ENCODE measurements at places on chromosomes 11 and 22.

DNA sequence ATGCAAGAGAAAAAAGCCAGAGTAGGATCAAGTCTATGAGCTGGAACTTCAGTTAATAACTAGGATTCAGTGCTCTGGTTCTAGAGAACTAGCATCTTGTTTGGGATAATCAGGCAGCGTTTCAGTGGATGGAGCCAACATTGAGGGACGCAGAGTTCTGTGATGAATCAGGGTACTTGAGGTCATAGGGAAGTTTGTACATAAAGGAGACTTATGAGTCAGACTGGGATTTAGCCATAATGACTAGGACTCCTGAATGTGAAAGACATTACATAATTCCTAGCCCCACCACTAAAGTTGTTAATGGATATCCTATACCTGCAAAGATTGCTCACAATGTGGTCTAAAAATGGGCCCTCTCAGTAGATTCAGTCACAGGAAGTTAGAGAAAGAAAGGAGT, 6.8 kb downstream of the SLN start:
- H3K27me3 ChIP-seq, result peaks cover 21% of the 10 kb centered on the region
- DNase-seq, result no peak
- H3K4me1 ChIP-seq, result no peaks in the 10 kb centered on the region
- no peak overlapping the region for H3K27ac ChIP-seq
- H3K4me3 ChIP-seq, result no peak overlapping the region
- H3K36me3 ChIP-seq, result no peaks in the 10 kb centered on the region

DNA sequence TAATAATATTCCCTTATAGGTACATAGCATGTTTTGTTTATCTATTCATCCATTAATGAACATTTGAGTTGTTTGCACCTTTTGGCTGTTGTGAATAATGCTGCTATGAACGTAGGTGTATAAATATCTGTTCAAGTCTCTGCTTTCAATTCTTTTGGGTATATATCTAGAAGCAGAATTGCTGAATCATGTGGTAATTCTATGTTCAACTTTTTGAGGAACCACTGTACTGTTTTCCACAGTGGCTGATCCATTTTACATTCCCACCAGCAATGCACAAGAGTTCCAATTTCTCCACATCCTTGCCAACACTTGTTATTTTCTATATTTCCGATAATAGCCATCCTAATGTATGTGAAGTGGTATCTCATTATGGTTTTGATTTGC, 51.2 kb upstream of the CWF19L2 start:
- no peaks in the 10 kb centered on the region for H3K27me3 ChIP-seq
- peaks cover 39% of the 10 kb centered on the region for H3K36me3 ChIP-seq
- no peak for DNase-seq
- no peak overlapping the region for H3K4me3 ChIP-seq

GRCh38 chr11:111871693-111872161, 346 bp upstream of the ALG9 start:
- H3K4me3 ChIP-seq, result peak overlapping the region; percentile 89
- H3K4me1 ChIP-seq, result peaks cover 21% of the 10 kb centered on the region
- H3K27ac ChIP-seq, result peak overlapping the region; percentile 68
- DNase-seq, result no peak
- H3K36me3 ChIP-seq, result peaks cover 19% of the 10 kb centered on the region
- H3K27me3 ChIP-seq, result no peaks in the 10 kb centered on the region

GRCh38 chr11:13672576-13673210, 4.2 kb downstream of the FAR1 start:
- H3K36me3 ChIP-seq, result peaks cover 16% of the 10 kb centered on the region
- no peaks in the 10 kb centered on the region for H3K27me3 ChIP-seq
- H3K4me1 ChIP-seq, result peaks cover 47% of the 10 kb centered on the region
- no peak overlapping the region for H3K4me3 ChIP-seq
- no peak for DNase-seq

DNA sequence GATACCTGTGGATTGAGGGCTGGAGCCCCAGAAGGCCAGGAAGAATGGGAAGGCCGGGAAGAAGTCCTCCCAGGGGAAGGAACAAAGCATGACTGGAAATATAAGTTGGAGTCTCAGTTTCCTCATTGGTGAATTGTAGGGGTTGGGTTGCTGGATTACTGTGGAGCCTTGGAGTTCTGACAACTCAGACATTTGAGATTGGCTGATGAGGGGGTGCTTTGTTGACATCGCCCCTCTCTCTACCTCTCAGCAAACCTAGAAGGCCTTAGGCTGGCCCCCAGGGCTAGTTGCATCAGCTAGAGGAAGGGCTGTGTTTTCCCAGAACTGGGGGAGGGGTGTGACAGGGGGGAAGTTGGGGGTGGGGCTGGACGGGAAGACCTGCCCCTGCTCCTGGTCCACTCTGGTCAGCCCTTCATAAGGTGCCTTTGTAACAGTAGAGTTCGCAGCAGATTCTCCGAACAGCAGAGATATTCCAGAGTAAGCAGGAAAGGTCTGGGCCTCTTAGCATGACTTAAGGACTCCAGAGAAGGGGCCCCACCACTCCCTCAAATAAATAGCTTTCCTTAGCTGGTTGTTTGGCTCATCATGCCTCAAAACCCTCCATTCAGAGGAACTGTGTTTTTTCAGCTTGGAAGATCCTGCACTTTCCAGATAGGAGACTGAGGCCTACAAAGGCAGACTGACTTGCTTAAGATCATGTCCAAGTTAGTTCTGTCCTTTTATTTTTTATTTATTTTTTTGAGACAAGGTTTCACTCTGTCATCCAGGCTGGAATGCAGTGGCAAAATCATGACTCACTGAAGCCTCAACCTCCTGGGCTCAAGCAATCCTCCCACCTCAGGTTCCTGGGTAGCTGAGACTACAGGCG, 12.5 kb upstream of the THRSP start:
- no peak for DNase-seq
- H3K4me3 ChIP-seq, result no peak overlapping the region
- H3K4me1 ChIP-seq, result peaks cover 3% of the 10 kb centered on the region
- no peaks in the 10 kb centered on the region for H3K27me3 ChIP-seq
- no peak overlapping the region for H3K27ac ChIP-seq

- H3K36me3 ChIP-seq, result no peaks in the 10 kb centered on the region
- H3K27me3 ChIP-seq, result no peaks in the 10 kb centered on the region
- DNase-seq, result no peak
- no peak overlapping the region for H3K4me3 ChIP-seq
- no peaks in the 10 kb centered on the region for H3K4me1 ChIP-seq
These were observed 21.0 kb downstream of the OR51E1 start for GRCh38 chr11:4664786-4665185.

DNA sequence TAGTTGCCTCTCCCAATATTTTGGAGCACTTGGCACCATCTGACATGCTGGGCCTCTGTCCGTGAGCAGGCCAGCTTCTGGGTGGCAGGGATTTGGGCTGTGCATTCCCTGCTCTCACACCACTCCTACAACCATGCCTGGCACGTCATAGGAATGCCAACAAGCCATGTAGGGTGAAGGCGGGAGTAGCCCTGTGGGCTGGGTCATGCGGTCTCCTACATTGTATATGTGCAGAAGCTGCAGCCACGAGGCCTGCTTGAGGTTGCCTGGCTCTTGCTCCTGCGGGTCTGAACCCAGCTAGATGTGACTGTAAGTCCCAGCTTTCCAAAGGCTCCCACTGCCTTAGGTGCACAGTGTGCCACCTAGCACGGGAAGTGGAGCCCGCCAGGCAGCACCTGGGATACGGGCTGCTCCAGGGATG, 14.5 kb downstream of the MYEOV start:
- no peaks in the 10 kb centered on the region for H3K36me3 ChIP-seq
- H3K27ac ChIP-seq, result no peak overlapping the region
- no peak overlapping the region for H3K4me3 ChIP-seq
- DNase-seq, result no peak
- H3K27me3 ChIP-seq, result no peaks in the 10 kb centered on the region

GRCh38 chr11:71251761-71252268, 562 bp downstream of the SHANK2 start:
- H3K36me3 ChIP-seq, result no peaks in the 10 kb centered on the region
- peaks cover 54% of the 10 kb centered on the region for H3K27me3 ChIP-seq
- H3K4me3 ChIP-seq, result no peak overlapping the region

DNA sequence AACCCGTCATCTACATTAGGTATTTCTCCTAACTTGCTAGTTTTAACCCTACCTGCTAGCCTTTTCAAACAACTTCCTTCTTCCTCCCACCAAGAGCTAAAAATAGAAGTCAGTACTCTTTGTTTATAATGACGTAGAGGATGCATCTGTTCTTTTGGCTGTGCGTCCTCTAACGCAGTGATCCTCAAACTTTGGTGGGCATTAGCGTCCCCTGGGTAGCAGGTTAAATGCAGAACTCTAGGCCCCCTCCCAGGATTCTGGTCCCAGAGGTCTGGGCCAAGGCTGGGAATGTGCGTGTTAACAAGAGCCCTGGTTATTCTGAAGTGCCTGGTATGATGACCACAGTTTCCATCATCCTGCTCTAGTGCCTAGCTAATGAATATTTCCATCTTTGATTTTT, 67.6 kb downstream of the BARX2 start:
- H3K27me3 ChIP-seq, result peaks cover 14% of the 10 kb centered on the region
- H3K4me1 ChIP-seq, result peaks cover 34% of the 10 kb centered on the region
- no peak for DNase-seq
- H3K4me3 ChIP-seq, result no peak overlapping the region

DNA sequence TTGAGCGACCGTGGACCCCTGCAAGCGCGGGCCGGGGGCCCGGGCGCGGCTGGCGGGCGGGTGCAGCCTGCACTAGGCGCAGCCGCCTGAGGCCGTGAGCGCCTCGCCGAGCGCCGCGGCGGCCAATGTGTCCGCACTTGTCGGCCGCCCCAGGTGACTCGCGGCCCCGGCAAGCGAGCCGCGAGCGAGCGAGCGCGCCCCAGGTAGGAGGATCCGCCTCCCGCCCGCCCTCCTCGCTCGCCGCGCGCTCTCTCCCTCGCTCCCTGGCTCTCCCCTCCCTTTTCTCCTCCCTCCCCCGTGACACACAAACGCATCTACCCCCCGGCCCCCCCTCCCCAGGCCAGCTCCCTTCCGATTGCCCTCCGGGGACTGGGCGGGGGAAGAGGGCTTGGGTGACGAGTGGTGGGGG, at the start of gene WNT7B:
WNT7B (minus strand) TSS at position 160 of the 409 bp plus-strand sequence. CDS start 408 bp downstream, outside the sequence.
- no peaks in the 10 kb centered on the region for H3K36me3 ChIP-seq
- H3K27me3 ChIP-seq, result peaks cover 39% of the 10 kb centered on the region
- H3K4me1 ChIP-seq, result peaks cover 12% of the 10 kb centered on the region
- no peak within 1 kb of the TSS for H3K4me3 ChIP-seq

- H3K27ac ChIP-seq, result no peak overlapping the region
- H3K36me3 ChIP-seq, result no peaks in the 10 kb centered on the region
- H3K4me3 ChIP-seq, result no peak overlapping the region
These were observed 91.6 kb downstream of the LDLRAD3 start for GRCh38 chr11:36035454-36035853.

DNA sequence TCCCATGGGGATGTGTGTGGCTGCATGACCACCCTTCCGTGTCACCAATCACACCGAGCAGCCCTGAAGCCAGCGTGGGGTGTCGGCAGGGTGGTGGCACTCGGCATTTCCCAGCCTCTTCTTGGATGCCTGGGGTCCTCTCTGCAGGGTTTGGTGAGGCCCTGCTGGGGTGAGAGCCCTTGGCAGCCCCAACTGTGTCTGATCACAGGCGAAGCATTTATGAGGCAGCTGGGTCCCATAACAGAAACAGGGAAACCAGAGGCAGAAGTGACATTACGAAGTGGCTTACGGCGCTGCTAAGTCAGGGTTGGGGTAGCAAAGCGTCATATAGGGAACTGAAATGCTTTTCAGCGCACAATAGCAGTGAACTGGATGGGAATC, 92.3 kb upstream of the SEPTIN5 start:
- no peak for DNase-seq
- peaks cover 15% of the 10 kb centered on the region for H3K4me1 ChIP-seq
- H3K27me3 ChIP-seq, result no peaks in the 10 kb centered on the region
- H3K4me3 ChIP-seq, result peak overlapping the region; percentile 21

DNA sequence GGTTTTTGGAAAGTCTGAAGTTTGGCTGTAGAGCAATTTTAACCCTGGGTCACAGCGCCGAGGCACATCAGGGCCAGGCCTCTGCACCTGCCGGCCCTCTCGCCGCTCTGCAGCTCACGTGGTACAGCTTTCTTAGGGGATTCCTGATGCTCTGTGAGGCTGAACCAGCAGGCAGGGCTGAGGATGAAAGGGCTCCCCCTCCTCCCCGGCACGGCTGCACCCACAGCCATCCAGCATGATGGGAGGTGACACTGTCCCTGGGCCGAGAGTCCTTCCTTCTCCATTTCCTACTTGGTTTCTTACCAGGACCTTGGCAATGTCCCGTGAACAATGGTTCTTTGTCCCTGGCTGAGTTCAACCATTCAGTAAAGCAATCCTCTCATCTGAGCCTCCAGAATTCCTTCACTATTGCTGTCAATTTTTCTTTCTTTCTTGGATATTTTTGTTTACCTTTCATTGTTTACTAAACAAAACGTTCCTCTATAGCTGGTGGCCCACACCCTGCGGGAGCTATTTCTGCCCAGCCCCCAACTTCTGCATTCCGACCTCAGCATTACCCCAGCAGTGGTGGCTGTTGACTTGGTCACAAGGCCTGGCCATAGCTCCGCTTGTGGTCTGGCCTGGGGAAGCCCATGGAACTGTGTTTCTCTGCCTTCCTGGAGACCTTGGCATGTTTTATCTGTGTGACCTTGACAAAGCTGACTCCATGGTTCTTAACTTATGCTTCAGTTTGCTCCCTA, 172.8 kb upstream of the B3GAT1 start:
- peaks cover 17% of the 10 kb centered on the region for H3K27me3 ChIP-seq
- no peaks in the 10 kb centered on the region for H3K36me3 ChIP-seq
- DNase-seq, result no peak
- H3K27ac ChIP-seq, result no peak overlapping the region
- H3K4me3 ChIP-seq, result no peak overlapping the region

DNA sequence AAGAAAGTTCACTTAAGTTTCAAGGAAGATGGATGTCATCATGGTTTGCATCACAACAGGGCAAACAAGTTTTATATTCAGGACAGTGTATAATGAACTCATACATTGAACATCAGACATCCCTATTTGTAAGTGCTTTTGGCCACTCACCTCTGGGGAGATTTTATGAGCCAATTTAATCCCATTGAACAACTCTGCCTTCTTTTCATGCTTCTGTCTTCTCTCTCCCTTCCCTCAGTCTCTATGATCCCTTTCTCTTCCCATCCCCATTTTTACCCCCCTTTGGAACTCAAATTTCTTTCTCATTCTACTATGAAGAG, 234.3 kb upstream of the POU2AF2 start:
- H3K27me3 ChIP-seq, result peaks cover 7% of the 10 kb centered on the region
- DNase-seq, result no peak
- H3K27ac ChIP-seq, result no peak overlapping the region

DNA sequence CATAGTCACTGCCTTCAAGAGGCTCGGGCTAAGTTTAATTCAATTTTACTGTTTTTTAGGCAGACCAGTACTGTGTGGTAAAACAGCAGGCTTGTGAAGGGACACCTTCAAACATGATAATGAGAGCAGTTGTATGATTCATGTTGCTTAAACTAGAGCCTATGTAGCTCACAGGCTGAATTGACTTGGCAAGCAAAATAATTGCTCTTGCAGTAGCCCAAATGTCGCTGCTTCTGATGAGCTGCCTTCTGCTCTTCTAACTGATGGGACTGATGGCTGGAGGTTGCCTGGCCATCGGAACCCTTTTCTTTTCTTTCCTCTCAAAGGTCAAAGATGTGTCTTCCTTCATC, 137.6 kb downstream of the MAML2 start:
- H3K36me3 ChIP-seq, result peaks cover 14% of the 10 kb centered on the region
- H3K4me3 ChIP-seq, result peak overlapping the region; percentile 11
- H3K4me1 ChIP-seq, result peaks cover 87% of the 10 kb centered on the region
- peak overlapping the region; percentile 98 for H3K27ac ChIP-seq
- no peaks in the 10 kb centered on the region for H3K27me3 ChIP-seq
- DNase-seq, result peak; percentile 56
